ENCODE measurements at places on chromosomes 2 and 18.

GRCh38 chr2:235661167-235661937, 167.5 kb downstream of the AGAP1 start:
- no peak for DNase-seq

GRCh38 chr2:58865436-58865835, 624.3 kb upstream of the FANCL start:
- no peak for DNase-seq

- no peak for DNase-seq
These were observed 144.1 kb upstream of the FOSL2 start for GRCh38 chr2:28248511-28248910.

DNA sequence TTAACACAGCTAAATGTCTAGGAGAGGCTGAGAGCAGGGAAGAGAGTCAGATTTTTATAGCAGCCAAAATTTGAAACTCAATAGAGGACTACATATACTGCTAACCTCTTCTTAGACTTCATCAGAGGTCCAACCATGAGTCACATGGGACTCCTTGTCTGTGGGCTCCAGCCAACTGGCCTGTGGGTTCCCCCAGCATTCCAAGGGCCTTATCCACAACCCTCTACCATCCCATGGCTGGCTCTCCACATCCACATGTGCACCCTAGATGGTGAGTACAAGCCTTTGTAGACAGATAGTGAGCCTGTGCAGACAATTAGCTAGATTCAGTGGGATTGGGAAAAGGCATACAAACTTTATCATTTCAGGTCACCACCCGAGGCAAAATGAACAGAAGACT, 901.9 kb upstream of the ZEB2 start:
- DNase-seq: no peak

DNA sequence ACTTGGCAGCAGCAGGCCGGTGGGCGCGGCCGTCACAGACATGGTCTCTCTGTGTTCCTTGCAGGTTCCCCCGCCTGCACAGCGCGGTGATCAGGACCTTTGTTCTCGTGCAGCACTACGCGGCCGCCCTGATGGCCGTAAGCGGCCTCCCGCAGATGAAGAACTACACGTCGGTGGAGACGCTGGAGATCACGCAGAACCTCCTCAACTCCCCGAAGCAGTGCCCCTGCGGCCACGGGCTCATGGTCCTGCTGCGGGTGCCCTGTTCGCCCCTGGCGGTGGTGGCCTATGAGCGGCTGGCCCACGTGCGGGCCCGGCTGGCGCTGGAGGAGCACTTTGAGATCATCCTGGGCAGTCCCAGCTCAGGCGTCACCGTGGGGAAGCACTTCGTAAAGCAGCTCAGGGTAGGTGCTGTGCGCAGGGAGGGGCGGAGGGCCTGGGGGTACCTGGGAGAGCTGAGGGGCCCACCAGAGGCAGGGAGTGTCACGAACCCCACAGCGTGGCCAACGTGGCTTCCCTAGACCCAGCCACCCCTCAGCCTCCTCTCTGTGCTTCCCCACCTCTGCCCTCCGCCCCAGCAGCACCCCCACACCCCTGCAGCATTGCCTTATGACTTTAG, 59.3 kb downstream of the NTSR2 start:
- no peak for DNase-seq

DNA sequence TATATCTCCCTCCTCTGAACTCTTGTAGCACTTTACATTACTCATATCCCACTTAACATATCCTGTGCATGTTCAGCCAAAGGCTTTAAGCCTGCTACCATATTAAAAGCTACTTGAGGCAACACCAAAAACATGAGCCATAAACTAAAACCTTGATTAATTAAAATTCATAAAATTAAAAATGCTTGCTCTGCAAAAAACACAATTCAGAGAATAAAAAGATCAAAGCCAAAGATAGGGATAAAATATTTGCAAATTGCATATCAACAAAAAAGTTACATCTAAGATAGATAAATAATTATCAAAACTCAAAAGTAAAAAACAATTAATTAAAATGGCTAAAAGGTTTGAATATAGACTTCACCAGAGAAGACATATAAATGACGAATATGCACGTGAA, 495.4 kb upstream of the PIK3C3 start:
- no peak for DNase-seq

- no peak for DNase-seq
These were observed 116.3 kb downstream of the ZBTB7C start for GRCh38 chr18:48292782-48293424.

GRCh38 chr18:11994336-11994702, 13.0 kb downstream of the IMPA2 start:
- DNase-seq: no peak

- DNase-seq: no peak
These were observed 312.7 kb upstream of the CWC22 start for GRCh38 chr2:180319586-180320405.

DNA sequence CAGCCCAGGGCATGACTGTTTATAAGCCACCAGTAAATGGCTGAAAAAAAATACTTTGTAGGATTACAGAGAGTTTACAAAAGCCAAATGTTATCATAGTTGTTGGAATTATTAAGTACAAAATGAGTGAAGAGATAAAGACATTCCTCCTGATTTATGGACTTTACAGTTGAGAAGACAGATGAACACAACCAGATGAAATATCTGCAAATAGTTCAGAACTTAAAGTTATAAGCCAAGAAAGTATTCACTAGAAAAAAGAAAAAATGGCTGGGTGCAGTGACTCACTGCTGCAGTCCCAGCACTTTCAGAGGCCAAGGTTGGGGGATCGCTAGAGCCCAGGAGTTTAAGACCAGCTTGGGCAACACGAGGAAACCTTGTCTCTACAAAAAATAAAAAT, 11.2 kb downstream of the PMAIP1 start:
- DNase-seq: no peak

DNA sequence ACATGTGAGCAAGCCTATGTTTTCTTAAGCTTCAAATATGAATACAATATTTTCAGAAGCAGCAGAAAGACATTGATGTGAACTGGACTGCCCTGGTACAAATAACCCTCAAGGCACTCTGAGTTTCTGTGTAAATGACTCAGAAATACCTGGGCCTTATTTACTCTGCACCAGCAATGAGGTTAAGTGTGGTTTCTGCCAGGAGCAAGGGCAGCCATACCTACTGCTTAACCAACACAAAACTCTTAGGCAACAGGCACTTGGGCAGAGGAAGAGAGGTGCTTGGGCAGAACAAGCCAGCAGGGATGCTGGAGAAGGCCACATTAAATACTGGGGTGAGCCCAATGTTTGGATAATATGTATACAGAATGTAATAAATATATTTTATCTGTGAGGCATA, 29.4 kb upstream of the ARL5A start:
- no peak for DNase-seq

- DNase-seq: no peak
These were observed 1132.2 kb downstream of the DPP10 start for GRCh38 chr2:115574667-115575066.

GRCh38 chr2:58051445-58051844, 4.8 kb downstream of the VRK2 start:
- no peak for DNase-seq

- no peak for DNase-seq
These were observed 50.0 kb downstream of the SFXN5 start for GRCh38 chr2:73021371-73022010.

- no peak for DNase-seq
These were observed 106.6 kb downstream of the FHOD3 start for GRCh38 chr18:36403896-36404820.

- DNase-seq: no peak
These were observed 70.0 kb upstream of the NDUFV2 start for GRCh38 chr18:9032519-9032918.

- no peak for DNase-seq
These were observed 331.1 kb downstream of the RND3 start for GRCh38 chr2:150156415-150156814.

- DNase-seq: no peak
These were observed 303.1 kb downstream of the SS18 start for GRCh38 chr18:25787276-25787675.

GRCh38 chr2:176895158-176895557, 317.4 kb upstream of the HNRNPA3 start:
- no peak for DNase-seq

GRCh38 chr2:165240916-165241315, 1.7 kb downstream of the SCN2A start:
- DNase-seq: no peak
